ENCODE measurements at places on chromosomes 11 and 22.

GRCh38 chr22:49569286-49570031, 258.2 kb downstream of the BRD1 start:
- no peak for DNase-seq

DNA sequence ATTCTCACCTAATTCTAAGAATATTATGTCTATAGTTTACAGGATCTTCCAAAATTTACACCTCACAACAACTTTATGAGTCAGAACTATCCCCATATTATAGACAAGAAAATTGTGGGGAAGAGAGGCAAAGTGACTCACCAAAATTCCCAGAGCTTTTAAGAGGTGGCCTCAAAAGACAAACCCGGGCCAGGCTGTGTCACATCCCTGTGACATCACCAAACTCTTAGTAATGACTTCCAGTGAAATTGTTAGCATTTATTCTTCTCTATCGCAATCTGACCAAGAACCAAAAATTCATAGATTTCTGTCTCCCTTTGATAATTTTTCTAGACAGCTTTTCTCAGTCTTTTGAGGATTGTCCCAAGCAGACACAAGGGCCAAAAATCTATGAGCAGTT, 134.3 kb downstream of the SNX19 start:
- DNase-seq: no peak

- DNase-seq: no peak
These were observed 29.3 kb downstream of the CLPB start for GRCh38 chr11:72405009-72405408.

GRCh38 chr22:48702573-48703264, 1125.0 kb downstream of the BRD1 start:
- DNase-seq: no peak

GRCh38 chr11:133325711-133326110, 206.6 kb downstream of the OPCML start:
- no peak for DNase-seq
